ENCODE measurements at places on chromosomes 6 and 20.

DNA sequence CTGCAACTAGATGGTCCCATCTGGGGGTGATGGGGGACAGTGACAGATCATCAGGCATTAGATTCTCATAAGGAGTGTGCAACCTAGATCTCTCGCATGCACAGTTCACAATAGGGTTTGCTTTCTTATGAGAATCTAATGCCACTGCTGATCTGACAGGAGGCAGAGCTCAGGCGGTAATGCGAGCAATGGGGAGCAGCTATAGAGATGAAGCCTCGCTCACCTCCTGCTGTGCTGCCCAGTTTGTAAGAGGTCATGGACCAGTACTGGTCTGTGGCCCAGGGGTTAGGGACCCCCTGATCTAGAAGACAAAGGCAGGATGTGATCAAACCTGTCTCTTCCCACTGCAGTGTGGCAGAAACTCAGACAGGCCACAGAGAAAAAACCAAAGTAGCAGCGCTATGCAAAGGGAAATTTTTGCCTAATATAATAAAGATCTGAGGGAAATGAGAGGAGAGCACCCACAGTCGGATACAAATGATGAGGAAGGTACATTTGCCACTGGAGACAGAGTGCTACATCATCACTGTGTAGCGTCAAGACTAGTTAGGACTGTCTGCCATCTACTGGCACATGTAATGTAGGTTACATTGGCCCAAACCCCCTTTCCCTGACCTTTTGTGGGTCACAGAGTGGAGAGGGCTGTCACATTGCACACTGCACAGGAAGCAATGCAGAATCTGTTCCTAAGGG, 4.1 kb upstream of the LY86 start:
- no peak for DNase-seq

GRCh38 chr6:158743033-158743651, 76.0 kb downstream of the EZR start:
- DNase-seq: no peak

- DNase-seq: peak; percentile 11
Measured at GRCh38 chr6:32700391-32701040, 34.1 kb upstream of the HLA-DQB1 start.

DNA sequence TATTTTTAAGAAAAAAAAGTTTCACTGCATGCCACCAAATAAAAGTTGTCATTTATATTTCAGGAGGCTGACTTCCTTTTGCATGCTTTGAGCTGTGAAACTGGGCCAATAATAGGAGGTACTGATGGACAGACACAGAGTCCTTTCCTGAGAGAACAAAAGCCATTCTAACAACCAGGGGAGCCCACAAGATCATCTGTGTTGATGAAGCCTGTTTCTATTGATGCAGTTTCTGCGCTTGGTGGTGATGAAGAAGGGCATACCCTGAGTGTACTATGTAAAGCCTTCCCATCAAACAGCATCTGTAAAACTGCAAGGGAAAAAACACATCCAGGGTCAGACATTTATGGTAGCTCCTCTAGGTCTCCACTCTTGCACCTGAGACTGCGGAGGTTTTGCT, 34.8 kb downstream of the ABHD12 start:
- no peak for DNase-seq

- DNase-seq: no peak
Measured at GRCh38 chr6:11393713-11394627, 143.6 kb upstream of the TMEM170B start.

- DNase-seq: no peak
Measured at GRCh38 chr20:34179637-34180360, 61.4 kb upstream of the ASIP start.

DNA sequence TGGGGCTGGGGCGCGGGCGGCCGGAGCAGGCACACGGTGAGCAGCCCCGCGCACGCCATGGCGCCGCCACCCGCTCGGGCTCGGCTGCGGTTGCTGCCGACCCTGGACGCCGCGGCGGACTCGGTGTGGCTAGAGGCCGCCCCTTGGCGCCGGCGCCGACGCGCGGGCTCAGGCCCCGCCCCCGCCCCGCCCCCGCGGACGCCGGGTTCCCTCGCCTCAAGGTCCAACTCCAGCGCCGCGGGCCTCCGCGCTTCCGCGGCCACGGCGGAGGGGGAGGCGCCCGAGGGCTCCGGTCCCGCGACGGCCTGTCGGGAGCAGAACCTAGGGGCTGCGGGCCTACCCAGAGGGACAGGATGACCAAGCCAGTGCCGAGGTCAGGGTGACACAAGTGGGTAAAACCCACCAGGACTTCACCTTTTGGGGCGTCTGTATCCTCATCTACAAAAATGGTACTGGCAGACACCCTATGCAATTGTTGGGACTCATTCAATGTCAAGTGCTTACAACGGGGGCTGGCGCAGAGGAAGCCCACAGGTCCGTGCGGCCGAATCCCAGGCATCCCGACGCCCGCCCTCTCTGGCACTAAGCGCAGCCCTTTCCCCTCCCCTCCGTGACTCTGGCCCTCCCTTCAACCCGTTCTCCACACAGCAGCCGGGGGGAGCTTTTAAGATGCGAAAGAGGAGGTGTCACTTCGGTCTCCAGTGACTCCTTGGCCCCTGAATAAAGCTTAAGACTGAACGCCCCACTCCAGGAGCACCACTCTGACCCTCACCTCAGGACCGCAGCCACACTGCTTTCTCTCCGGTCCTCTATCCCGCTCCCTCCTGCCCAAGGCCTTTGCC, at the start of gene NECAB3:
Gene NECAB3 (minus strand): TSS at position 135 of the 842 bp plus-strand sequence. CDS start 76 bp downstream, at position 59.
- peak; percentile 68 for DNase-seq

DNA sequence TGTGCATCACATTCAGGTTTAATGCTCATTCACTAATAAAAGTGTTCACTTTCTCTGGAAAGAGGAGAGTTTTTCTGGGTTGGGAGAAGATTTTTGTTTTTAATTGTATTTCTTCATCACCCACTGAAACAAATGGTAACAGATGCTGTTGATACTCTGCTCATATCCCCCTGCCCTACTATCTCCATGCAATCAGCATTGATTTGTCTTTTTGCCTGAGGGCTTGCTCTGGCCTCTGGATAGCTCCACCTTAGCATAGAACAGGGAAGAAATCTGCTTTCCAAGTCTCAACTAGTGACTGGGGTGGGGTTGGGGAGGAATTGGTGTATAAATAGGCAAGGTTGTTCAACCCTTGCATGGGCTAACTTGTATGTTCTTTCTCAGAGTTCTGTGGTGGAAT, 296.4 kb downstream of the KHDRBS2 start:
- DNase-seq: no peak

DNA sequence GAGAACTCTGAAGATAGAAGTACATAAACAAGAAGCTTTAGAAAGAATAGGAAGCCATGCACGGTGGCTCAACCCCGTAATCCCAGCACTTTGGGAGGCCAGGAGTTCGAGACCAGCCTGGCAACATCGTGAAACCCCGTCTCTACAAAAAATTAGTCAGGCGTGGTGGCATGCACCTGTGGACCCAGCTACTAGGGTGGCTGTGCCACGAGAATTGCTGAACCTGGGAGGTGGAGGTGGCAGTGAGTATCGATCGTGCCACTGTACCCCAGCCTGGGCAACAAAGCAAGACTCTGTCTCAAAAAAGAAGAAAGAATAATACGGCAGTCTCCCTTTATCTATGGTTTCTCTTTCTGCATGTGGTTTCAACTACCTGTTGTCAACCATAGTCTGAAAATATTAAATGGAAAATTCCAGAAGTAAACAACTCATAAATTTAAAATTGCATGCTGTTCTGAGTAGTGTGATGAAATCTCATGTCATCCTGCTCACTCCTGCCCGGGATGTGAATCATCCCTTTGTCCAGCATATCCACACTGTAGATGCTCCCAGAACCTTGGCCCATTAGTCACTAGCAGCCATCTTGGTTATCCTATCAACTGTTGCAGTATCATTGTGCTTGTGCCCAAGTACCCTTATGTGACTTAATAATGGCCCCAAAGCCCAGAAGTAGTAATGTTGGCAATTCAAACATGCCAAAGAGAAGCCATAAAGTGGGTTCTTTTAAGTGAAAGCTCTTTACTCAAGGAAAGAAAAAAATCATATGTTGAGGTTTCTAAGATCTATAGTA, 22.1 kb downstream of the DEK start:
- no peak for DNase-seq

- no peak for DNase-seq
Measured at GRCh38 chr6:46795816-46796215, 2.6 kb downstream of the MEP1A start.

DNA sequence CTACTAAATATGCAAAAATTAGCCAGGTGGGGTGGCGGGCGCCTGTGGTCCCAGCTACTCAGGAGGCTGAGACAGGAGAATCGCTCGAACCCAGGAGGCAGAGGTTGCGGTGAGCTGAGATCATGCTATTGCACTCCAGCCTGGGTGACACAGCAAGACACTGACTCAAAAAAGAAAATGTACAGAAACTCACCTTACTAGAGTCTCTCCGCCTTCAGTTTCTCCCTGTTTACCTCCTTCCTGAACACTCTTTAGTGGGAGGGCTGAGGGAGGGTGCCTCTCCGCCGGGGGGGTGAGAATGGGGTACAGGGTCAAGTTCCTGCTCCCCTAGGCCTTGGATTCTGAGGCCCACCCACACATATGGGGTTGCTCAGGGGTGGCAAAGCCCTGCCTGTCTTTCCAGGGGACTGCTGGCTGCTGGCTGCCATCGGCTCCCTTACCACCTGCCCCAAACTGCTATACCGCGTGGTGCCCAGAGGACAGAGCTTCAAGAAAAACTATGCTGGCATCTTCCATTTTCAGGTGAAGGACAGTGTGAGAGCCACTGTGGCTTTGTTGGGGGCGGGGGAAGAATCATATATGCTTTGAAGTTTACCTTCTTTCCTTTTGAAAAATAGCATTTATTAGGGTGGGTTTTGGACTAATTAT, 13.4 kb downstream of the CAPN11 start:
- no peak for DNase-seq

DNA sequence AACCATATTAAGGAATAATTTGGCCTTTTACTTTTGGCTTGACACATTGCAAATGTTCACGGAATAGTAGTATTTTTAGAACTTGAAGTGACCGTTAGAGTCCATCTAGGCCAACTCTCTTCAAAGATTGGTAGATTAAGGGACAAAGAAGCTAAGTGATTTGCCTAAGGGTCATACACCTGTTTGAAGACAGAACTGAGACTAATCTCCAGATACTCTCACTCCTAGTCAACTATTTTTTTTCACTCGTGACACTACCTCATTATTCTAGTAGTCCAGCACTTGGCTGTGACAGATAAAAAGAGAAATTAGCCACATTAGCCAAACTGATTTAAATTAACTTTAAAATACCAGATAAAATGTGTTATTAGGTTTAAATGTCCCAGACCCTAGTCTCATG, 10.6 kb downstream of the ACSS2 start:
- no peak for DNase-seq

GRCh38 chr6:167826896-167827582, at the start of gene AFDN:
Gene AFDN (plus strand): TSS chr6:167826911. CDS start chr6:167827133, 222 bp downstream.
- no peak for DNase-seq

DNA sequence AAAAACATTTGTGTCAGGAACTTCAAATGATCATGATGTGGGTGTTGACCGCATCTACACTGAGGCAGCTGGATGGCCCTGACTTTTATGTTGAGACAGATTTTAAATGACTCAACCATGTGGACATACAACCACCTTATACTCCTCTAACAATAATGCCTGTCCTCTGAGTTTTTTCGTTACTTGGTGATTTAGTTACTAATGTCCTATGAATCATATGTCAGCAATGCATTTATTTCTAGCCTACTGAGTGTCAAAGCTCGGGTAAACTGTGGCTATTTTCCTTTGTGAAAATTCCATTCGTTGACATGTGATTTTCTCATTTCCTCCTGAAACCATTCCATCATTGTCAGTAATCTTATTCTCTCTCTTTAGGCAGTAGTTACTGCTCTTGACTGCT, 38.9 kb upstream of the NKX2-4 start:
- DNase-seq: no peak

- no peak for DNase-seq
Measured at GRCh38 chr6:157557559-157557958, 176.6 kb downstream of the ZDHHC14 start.

- no peak for DNase-seq
Measured at GRCh38 chr20:60009826-60010616, 51.8 kb downstream of the CDH26 start.

DNA sequence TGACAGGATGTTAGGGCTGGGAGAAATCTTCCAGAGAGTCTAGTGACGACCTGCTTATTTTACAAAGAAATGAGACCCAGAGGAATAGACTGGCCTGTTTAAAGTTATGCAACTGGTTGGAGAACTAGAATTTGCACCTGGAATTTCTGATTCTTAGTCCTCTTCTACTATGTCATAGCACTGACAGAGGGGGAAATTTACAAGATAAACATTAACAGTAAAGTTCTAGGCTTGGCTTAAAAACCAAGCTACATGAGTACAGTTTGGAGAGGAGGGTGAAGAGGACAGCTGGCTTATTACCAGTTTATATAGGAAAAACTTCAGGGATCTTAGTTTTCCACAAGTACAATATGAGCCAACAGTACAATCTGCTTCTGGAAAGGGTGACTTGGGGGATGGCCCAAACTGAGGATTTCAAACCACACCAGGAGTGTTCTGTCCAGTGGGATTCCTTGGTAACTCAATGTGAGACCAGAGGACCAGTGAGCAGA, 269.6 kb downstream of the CD109 start:
- DNase-seq: no peak

GRCh38 chr6:112760831-112761230, 413.7 kb downstream of the RFPL4B start:
- DNase-seq: no peak

Measured in NCI-H2227 treated with DMSO at 0.1 percent for 48 hours (cell line).